ENCODE measurements at places on chromosomes 16 and 17. TPM values are rescaled to one million over a fixed set of nuclear protein-coding genes. Genes with fewer than 3 reads are reported as not detected.

The SLC13A5 gene
- not detected for total RNA-seq

The CDC6 gene
- 0.94 TPM for total RNA-seq

The STXBP4 gene
- 5.4 TPM for total RNA-seq

The KDM6B gene
- total RNA-seq = 5.2 TPM

The KRT37 gene
- not detected for total RNA-seq

The ZNF469 gene
- 3.3 TPM for total RNA-seq

The SIRT7 gene
- 18.8 TPM for total RNA-seq

The KRTAP9-2 gene
- not detected for total RNA-seq

The SCARF1 gene
- 0.86 TPM for total RNA-seq

The TXNDC17 gene
- total RNA-seq = 120 TPM

The PLEKHH3 gene
- 10.1 TPM for total RNA-seq

The PNMT gene
- total RNA-seq = not detected

The TBC1D3L gene
- 2.4 TPM for total RNA-seq

The TLCD2 gene
- 8.7 TPM for total RNA-seq

The RAB26 gene
- 5.5 TPM for total RNA-seq

The MAPT gene
- total RNA-seq = 0.60 TPM

The SLX4 gene
- total RNA-seq = 1.6 TPM

The UMOD gene
- total RNA-seq = not detected

The TP53TG3C gene
- total RNA-seq = not detected

Measured in bronchial smooth muscle cell (primary cell).